ENCODE measurements at places on chromosomes 7 and 10.

DNA sequence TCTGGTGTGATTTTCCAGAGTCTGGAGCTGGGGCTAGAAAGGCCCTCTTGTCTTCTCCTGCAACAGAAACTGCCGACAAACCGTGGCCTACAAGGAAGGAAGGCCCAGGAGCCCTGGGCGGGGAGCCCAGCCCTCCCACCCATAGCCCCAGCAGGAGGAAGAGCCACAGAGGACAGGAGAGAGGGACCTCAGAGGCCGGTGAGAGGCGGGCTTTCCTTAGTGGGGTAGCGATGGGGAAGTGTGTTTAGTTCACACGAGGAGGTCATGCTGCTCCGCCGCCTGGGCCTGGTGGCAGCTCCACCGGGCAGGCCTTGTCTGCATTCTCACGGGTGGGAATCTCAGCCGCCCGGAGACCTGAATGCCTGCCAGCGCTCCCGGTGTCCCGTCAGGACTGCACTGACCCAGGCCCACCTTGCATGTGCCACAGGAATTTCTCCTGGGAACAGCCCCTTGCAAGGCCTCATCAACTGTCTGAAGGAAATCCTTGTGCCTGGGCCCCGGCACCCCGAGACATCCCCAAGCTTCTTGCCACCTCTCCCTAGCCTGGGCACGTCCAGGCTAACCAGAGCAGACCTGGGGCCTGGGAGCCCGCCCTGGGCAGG is 50.9 kb downstream of the ZNF467 start:
- no peak for ATAC-seq

DNA sequence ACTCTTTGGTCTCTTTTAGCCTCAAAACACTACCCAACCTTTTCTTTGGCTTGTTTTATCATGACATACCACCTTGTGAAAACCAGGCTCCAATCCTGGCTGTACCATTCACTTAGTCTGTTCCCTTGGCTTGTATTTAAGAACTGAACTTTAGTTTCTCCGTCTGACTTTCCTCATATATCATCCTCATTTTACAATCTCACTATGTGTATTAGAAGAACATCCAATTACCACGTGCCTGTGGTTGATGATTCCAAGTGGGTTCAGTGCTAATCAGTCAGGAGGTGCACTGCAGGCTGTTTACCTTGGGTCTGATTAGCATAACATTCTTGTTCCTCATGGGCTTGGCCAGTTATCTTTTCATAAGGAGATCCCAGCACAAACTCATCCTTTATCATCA is 144.8 kb upstream of the KLF14 start:
- ATAC-seq = no peak

DNA sequence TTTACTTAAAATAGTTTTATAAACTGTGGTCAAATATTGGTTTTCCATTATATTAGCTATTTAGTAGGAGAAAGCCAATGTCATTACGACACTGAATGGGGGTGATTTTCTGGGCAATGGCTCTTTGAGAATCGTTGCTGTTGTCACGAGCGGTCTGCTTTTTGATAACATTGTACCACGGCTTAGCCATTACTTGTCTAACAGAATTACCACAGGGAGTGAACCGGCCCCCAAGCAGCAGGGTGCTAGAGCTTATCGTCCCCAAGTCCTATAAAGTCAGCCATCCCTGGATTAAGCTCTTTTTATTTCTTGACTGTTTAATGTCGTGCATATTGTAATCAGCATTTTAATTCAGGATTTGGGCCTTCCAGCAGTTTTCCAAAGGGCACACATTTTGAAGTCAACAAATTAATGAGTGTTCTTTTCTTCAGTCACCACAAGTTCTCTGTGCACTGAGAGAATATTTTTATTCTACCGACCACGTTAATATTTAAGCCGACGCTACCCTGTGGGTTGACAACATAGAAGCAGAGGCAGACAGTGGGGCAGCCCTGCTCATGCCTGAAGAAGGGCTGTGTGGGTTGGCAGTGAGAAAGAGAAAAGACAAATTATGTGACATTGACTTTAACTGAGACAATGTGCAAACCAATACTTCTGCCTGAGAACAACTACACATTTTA is 125.8 kb downstream of the ICA1 start:
- no peak for ATAC-seq

DNA sequence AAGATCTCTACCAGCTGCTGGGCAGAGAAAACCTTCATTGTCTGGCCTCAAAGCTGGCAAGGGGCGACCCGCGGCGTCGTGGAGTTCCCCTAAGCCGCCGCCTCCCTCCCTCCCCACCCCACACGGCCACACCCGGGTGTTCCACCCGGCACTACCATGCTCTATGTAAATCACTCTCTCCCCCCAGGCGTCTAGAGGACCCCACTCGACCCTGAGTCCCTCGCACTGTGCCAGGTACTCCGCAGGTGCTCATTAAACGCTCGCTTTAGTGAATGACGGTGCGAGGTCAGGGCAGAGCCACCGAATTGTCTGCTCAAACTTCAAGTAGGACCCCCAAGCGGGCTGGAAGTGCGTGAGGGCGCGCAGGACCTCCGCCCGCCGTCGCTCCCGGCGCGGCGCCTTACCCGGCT is 628 bp downstream of the PARP12 start:
- no peak for ATAC-seq

- ATAC-seq = no peak
Measured at GRCh38 chr7:7922684-7923385, 45.8 kb upstream of the GLCCI1 start.

DNA sequence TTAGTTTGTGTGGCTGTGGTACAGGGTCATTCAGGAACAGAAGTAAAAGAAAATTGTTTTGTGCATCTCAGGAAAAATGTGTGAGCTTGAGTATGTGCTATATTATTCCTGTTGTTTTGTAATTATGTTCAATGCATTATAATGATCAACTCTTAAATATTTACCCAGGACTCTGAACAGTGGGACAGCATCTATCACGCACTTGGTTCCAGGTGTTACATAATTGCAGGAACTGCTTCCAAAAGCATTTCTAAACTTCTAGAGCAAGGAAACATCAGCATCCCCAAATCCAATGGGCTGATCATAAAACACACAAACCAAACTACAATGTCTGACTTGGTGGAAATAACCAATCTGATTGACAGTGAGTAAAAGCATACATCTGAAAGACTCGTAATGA is 26.6 kb downstream of the ENO4 start:
- ATAC-seq = no peak

DNA sequence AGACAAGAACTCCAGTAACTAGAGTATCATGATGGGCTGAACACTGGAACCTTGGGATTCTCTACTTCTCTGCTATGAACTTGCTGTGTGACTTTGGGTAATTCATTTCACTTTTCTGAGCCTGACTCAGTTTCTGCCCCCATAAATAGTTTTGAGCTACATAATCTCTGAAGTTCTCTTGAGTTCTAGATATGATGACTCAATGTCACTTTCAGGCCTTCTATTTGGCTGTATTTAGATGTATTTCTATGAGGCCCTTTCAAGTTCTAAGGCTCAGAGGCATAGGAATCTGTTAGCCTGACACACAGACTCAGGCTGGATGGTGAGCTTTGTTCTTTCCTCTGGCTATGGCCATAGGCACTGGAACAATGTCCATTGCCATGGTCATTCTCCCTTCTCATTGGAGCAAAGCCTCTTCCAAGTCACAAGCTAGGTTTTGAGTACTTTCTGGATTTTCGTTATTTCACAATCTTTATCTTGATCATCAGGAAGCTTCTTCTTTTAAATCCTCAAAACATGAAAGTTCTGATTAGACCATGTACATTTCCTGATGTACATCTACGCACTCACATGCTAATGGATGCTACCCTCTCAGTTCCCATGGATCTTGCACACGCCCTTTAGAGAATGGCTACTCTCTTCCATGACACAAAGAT is 101.6 kb downstream of the TES start:
- no peak for ATAC-seq

DNA sequence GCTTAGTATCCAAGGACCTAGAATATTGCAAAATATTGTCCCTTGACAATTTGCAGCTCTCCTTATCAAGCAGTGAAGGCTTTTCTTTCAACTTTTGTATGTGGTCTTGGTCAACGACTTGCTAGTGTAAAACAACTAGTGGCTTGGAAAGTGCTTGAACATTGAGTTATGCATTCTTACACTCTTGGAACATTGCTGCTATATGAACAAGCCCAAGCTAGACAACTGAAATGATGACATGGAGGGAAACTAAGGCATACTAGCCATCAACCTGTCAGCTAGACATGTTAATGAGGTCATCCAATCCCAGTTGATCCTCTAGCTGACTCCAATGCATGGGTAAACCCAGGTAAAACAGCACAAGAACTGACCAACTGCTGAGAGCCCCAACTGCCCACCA is 12.7 kb upstream of the DMTF1 start:
- no peak for ATAC-seq

DNA sequence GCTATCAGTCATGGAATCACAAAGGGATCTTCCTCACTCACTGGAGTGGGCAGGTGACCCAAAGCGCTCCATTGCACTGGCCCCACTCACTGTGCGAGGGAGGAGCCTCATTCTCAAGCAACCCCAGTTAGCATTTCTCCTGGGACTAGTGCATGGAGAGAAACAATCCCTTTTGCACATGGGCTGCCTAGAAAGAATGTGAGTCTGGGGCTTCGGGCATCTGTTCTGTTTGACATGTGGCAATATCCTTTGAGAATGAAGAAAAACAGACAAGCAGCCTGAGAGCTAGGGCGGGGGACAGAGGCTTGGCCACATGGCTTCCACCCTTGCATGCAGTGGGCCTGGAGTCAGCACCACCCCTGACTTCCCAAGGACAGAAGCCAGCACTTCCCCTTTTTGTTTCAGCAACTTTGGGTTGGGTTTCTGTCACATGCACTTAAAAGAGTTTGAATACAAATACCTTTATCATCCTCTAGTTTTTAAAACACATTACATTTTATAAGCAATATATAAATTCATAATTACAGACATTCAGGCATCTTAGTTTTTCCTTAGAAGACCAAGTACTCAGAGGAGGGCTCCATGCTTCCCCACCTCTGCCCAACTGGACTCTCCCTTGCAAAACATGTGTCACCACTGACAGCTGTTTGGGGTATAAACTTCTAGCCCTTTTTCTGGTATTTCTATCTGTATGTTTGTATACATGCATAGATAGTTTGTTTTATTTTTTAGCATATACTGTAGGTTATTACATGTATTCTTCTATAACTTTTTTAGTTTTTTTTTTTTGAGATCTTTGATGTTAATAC is 73.8 kb downstream of the RBM20 start:
- ATAC-seq = no peak

GRCh38 chr10:51097546-51097945 is 23.3 kb downstream of the PRKG1 start:
- ATAC-seq = peak; percentile 57

DNA sequence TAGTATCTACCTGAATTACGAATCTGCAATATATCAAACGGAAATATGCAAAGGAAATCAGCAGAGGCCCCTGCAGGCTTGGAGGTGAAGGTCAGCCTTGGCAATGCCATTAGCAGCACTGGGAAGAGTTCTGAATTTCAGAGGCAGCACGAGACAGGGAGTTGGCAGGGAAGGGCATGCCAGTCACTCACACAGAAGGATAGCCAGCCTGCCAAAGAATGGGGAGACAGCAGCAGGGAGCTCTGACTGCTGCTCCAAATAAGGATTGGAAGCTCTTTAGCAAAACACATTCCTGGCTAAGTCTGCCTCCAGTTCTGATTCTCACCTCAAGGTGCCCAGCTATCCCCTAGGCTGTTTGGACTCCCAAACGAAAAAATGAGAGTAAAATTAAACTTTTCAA is 188.0 kb downstream of the PDE1C start:
- peak; percentile 46 for ATAC-seq

DNA sequence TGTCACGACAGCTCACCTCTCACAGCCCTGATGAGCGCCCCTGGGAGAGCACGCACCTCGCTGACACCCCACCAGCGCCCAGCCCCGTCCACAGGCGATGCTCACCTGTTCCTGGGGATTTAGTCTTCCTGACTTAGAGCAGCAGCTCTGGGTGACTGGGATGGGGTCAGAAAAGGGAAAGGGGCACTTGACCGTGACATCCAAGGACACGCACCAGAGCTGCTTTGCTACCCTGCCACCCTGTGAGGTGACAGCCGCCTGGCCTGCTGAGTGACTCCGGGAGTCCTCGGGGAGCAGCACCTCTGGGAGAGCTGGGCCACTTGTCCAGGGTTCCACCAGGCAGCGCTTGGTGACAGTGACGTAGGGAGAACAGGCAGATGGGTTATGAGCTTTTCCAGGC is 148.2 kb downstream of the PRKAG2 start:
- ATAC-seq = no peak

- ATAC-seq = no peak
Measured at GRCh38 chr10:42975005-42975493, 101.8 kb upstream of the RET start.

DNA sequence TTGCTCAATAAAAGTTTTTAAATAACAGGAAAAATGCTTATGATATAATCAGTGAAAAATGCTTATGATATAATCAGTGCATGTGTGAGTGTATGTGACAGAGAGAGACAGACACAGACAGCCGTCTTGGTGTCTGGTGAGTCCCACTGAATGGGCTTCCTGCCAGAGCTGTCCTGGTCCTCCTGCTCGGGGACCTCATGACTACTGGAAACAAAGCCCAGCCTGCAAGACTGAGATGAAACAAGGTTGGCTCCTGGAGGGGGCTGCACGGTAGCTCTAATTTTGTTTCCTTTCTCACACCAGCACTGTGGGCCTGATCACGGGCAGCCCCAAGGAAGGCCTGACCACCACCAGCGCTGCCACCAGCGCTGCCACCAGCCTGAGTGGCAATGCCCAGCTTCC is 57.3 kb downstream of the NRP1 start:
- peak; percentile 5 for ATAC-seq

DNA sequence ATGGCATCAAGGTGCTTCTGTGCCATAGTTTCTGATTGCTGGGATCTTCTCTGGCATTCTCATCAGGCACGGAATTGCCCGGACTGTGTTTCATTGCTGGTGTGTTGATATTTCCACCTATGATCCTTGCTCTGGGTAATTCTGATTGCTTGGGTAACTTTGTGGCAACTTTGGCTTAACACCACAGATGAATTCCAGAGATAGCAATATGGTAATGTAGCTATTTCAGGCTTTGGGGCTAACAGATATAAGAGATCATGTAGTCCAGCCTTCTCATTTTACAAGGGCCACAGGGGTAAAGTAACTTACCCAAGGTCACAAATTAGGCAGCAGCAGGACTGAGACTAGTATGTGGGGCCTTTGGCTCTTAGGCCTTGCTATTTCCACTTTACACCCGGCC is 53.9 kb upstream of the PLPP4 start:
- peak; percentile 45 for ATAC-seq

DNA sequence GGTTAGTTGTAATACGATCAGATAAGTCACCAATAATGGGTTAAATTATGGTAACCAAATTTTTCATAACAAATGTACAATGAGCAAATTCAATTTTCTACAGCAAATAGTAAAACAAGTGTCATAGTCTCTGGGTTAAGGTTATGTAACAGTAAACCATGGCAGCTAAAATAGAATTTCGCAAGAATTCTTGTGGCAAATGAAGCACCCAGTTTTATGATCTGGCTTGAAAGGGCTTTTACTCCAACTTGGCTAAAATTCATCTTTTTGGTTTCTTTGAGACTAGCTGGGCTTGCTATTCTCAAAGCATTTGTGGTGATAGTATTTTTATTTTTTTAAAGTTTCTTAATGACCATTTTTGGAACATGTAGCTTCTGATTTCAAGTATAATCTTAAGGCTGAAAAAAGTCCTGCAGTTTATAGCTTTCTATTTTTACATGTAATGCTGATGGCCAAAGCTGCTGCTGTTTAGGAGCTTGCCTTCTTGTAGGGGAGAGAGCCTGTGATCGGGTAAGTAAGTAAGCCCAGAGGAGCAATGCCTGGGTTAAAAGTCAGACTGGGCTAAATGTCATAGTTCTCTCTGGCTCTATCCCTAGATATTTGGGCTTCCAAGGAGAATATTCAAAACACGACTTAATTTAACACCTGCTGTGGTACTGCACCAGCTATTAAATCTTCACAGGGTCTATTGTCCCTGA is 55.5 kb upstream of the SYPL1 start:
- no peak for ATAC-seq

- ATAC-seq = peak; percentile 36
Measured at GRCh38 chr7:29976673-29977415, 12.8 kb downstream of the SCRN1 start.
